ENCODE measurements at places on chromosomes 1 and 21.
A peak's percentile ranks its signal among the peaks of the same experiment; 100 is the strongest.

GRCh38 chr1:41135196-41135947 lies 106.7 kb downstream of the SCMH1 start:
- peak; percentile 17 for DNase-seq

GRCh38 chr1:12711536-12711935 lies 4.4 kb upstream of the AADACL3 start:
- peak; percentile 59 for DNase-seq

- DNase-seq = no peak
These were observed 14.9 kb upstream of the TCHH start for GRCh38 chr1:152130186-152130585.

DNA sequence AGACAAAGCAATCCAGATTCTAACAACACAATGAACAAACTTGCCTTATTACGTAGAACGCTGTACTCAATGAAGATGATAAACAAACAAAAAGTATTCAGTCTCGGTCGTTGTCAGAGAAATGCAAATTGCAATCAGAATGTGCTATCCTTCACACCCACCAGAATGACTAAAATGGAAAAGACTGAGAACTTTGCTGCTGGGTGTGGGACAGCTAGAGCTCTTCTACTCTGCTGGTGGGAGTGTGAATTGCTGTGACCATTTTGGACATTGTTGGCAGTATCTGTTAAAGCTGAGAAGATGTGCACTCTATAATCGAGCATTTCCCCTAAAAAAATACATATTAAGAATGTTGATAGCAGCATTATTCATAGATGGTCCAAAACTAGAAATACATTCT lies 111.4 kb downstream of the PEX14 start:
- DNase-seq = no peak

DNA sequence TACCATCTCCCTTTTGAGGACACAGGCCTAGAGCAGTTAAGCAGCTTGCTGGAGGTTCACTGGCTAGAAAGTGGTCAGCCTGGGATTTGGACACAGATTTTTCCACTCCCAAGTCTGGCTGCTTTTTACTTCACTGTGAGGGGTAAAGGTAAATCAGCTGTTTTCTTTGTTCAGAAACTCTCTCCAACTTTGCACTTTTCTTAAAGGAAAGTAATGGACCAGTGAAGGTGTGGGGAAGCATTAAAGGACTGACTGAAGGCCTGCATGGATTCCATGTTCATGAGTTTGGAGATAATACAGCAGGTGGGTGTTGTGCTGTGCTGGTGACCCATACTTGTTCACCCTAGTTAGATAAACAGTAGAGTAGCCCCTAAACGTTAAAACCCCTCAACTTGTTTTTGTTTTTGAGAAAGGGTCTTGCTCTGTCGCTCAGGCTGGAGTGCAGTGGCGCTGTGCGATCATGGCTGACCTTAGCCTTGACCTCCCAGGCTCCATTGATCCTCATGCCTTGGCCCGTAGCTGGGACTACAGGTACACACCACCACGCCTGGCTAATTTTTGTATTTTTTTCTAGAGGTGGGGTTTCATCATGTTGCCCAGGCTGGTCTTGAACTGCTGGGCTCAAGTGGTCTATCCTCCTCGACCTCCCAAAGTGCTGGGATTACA lies 4.2 kb downstream of the SOD1 start:
- DNase-seq = no peak

- DNase-seq = no peak
These were observed 219.2 kb downstream of the FOXD2 start for GRCh38 chr1:47656719-47657685.

- peak; percentile 69 for DNase-seq
These were observed 110.5 kb downstream of the CNIH3 start for GRCh38 chr1:224726441-224727182.

DNA sequence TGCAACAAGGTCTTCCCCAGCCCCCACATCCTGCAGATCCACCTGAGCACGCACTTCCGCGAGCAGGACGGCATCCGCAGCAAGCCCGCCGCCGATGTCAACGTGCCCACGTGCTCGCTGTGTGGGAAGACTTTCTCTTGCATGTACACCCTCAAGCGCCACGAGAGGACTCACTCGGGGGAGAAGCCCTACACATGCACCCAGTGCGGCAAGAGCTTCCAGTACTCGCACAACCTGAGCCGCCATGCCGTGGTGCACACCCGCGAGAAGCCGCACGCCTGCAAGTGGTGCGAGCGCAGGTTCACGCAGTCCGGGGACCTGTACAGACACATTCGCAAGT lies 3.8 kb downstream of the ZBTB18 start:
- DNase-seq = no peak

GRCh38 chr1:171973421-171973820 lies 132.1 kb downstream of the DNM3 start:
- DNase-seq = no peak

DNA sequence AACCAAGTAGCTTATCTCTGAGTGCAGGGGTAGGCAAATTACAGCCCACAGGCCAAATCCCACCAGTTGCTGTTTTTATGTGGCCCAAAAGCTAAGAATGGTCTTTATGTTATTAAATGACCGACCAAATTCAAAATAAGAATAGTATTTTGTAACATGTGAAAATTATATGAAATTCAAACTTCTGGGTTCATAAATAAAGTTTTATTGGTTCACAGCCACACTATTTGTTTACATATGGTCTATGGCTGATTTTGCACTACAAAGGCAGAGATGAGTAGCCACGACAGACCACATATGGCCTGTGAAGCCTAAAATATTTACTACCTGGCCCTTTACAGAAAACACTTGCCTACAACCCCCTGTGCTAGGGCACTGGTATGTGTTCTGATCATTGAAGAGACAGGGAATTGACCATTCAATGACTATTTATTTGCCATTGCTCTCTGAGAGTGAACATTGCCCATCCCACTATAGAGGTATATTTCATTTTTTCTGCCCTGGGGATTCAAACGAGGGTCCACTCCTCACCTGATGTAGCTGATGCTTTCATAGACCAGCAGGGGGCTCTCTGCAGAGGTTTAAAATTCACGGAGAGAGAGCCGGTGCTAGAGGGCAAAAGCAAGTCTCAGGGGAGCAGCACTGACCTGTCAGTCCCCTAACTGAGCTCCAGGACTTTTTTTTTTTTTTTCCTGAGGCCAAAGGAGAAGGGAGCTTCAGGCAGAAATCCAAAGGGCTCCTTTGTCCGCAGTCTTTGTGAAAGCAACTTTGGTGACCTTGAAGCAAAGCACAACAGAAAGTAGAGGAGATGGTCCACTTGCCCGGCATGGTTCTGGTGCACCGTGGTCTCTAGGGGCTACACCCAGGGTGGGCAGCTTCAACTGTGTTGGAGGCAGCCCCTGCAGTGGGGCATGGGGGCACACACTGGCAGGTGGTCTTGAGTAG lies 7.3 kb upstream of the GNL2 start:
- peak; percentile 44 for DNase-seq
